CD4-positive, alpha-beta T cell treated with Interleukin-4 for 1 hour (primary cell): ENCODE measurements at places on chromosomes 2 and 18.

GRCh38 chr2:122194546-122194945, 439.1 kb downstream of the TSN start:
- no peak for DNase-seq

- no peak for DNase-seq
Measured at GRCh38 chr18:59631583-59632181, 65.5 kb downstream of the CCBE1 start.

DNA sequence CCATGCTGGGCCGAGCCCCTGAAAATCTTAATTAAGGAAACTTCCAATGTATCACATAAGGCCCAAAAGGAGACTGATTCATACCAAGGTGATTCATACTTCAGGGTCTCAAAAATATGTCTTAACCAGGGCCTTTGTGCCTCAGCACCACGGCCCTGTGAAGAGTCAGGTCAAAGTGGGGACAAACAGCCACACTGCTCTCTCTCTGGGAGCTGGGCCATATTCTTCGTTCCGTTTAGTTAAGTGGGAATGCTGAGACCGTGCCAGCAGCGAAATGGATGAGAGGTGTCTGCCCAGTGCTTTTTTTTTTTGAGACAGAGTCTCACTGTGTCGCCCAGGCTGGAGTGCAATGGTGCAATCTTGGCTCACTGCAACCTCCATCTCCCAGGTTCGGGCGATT, 9.3 kb upstream of the PTMA start:
- no peak for DNase-seq

DNA sequence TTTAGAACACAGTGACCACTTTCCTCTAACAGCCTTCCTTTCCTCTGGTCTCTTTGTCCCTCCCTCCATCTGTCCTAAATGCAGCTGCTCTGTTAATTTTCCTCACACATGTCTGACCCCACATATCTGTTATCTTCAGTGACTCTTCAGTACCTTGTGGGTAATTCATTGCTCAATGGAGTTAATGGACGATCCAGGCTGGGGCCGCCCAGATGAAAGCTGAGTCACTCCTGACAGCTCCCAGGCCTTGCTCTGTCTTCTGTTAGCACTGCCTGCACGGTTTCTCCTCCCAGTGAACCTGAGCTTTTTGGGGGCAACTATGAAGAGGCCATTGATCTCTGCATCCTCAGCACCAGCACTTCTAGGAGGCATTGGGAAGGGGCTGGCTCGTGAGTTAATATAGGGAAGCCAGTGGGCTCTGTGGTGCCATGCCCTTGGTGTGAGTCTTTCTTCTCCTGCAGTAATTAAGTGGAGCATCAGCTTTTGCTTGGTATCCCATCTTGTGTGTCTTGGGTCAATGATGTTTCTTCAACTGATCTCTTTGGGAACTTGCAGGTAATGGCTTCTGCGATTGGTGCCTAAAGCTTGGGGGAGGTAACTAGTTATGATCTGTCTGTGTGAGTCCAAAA, 67.3 kb downstream of the SNORC start:
- DNase-seq, result no peak

DNA sequence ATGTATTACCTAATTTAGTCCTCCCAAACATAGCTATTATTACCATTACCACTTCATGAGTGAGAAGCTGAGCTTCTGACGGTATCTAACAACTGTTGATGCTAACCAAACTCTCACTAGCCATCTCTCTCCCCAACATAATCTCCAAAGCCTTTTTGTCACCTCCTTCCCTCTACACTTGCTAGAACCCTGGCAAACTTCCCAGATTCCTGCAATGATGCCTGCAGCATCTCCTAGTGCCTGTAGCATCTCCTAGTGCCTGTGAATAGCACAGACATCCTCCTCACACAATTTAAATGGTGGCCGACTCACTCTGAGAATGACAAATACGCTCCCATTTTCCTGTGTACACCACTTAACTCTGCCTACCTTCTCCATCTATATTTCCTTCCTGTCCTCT, 126.7 kb downstream of the STK39 start:
- no peak for DNase-seq

GRCh38 chr2:127117603-127118002, 10.6 kb upstream of the BIN1 start:
- no peak for DNase-seq

GRCh38 chr2:62209427-62209991, 13.6 kb downstream of the B3GNT2 start:
- DNase-seq, result no peak

DNA sequence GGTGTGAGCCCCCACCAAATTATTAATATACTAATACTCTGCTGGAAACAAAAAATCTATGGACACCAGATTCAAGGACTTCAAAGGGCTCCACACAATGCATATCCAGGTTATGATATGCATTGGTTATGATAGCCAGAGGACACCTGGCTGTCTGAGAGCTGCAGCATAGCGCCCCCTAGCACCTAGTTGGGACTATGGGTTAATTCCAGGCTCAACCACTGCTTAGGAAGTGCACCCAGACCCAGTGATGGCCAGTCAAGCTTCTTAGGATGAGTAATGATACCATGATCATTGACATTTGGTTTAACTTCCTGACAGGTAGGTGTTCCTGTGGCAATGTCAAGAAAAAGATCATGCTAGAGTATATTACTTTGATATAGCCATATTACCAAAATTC, 3.8 kb upstream of the FRZB start:
- DNase-seq, result no peak

- DNase-seq, result no peak
Measured at GRCh38 chr2:237722616-237723015, 76.0 kb upstream of the RBM44 start.

GRCh38 chr2:207683438-207683837, 28.0 kb upstream of the CCNYL1 start:
- no peak for DNase-seq

GRCh38 chr2:165533331-165533730, 63.8 kb downstream of the CSRNP3 start:
- DNase-seq, result no peak

GRCh38 chr18:58676270-58676669, 5.0 kb downstream of the MALT1 start:
- DNase-seq, result no peak
